ENCODE measurements at places on chromosomes 1 and 21.

GRCh38 chr1:147634645-147635044 is 35.7 kb downstream of the ACP6 start:
- no peak for DNase-seq

DNA sequence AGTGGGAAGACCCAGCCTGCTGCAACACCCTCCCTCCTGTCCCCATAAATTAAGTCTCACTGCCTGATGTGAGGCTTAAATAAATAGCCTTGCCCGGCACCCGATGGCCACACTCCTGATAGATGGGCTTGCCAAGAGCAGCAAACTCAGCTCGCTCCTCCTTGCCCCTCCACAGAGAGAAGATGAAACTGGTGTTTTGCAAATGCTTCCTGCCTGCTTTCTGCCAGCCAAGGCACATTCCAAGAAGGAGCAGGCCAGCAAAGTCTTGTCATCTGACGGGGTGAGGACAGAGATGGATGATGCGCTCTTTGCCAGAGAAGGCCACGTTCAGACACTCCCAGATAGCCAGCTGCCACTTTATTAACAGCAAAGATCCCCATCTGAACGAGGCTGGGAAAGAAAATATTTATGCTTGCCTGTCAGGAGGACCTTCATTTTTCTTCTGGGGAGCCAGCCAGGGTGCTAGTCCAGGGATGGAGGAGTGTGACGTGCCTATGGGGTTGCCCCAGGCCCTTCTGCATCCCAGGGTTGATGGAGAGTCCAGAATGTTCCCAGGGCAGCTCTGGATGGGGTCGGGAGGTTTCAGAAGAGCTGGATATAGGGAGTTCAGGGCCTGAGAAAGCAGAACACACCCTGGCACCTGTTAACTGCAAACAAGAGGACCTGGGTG is 265.4 kb downstream of the FOXD2 start:
- DNase-seq: no peak

DNA sequence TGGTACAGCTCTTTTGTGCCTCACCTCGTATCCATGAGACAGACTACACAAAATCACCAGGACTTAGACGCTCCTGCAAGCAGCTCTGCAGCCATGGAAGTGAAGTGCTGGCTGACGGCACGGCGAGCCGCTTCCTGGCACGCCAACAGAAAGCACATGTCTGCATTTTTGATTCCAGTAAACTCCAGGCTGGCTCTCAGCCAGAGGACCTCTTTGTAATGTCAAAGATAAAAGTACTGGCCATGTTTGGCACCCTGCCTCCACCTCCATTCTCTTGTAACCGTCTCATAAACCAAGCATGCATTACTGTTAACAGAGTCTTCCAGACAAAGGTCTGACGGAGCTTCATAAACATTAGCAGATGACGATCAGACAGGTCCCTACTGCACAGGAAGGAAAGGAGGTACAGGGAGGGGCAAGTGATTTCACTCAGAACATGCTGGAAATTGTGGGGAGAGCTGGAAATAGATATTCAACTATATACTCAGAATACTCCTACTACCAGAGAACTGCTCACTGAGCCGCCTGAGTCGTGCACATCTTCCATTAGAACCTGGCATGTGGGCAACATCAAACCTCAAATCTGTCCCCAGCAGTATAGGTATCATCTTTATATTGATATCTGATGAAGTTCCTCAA is 632.0 kb downstream of the SMYD3 start:
- DNase-seq: peak; percentile 99

DNA sequence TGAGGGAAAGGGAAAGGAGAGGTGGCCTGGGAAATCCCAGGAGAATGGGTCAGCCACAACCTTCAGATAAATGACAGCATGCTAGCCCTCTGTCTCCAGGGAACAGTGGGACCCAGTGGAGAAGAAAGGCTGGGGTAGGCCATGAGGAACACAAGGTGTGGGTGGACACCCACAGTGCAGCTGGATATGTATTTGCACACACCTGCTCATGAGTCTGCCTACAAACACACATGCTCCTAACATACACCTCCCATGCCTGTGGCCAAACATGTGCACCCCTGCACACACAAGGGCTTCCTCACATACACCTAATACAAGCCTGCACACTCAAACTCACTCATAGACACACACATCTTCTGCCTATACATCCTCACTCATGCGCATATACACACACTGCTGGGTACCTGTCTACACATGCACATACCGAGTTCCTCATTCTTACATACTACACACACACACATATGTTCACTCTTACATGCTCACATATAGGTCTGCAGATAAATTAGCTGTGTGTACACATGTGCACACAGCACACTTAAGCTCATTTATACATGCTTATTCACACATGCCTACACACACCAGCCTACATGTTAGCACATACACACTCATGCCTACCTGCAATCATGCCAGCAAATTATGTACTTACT is 3.6 kb downstream of the C1orf216 start:
- no peak for DNase-seq

DNA sequence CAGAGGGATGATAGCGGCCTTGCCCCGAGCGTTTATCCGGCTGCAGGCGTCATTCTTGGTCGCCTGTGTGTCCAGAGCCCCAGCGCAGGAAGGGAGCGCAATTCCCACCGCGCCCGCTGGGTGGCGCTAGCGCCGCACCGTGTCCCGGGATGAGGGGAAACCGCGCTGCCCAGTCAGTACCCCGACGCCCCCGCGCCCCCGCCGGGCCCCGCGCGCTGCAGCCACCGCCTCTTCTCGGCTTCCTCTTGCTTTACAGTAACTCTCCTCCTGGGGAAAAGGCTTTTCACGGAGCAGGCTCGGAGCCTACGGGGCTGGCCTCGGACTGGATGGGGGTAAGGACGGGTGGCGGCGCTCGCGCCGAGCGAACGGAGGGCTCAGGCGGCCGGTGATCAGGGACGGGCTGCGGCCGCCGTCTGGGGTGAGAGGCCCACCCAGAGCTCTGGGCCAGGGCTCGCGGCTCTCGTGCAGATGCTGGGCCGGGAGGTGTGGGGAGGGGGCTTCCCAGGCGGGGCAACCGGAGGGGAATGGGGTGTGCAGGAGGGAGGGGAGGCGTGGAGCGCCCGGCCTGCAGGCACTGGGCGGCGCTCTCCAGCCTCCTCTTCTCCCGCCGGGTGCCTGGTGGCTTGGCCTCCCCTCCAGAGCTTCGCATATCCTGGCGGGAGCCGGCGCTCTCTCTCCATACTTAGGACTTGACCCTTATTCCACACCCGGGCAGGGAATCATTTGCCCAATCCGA is 29.8 kb downstream of the TEX35 start:
- DNase-seq: peak; percentile 75

- no peak for DNase-seq
Measured at GRCh38 chr1:168672278-168672677, 56.7 kb downstream of the DPT start.

DNA sequence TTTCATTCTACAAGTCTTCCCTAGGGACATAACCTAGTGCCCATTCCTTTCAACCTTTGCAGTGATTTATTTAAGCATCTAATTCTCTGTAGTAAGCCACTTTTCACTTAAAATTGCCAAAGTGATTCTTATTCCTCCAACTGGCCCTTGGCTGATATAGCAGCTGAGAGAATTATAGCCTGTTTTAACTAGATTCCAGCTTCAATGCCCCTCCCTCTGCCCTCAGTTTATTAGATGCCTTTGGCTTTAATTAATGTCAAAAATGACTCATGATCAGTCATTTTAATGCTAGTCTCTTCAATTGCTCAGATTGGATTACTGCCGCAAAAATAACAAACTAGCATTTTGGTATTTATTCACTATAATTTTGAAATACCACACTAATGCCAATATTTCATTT is 145.4 kb upstream of the KCTD3 start:
- no peak for DNase-seq

GRCh38 chr1:180691322-180691913 is 59.6 kb downstream of the XPR1 start:
- no peak for DNase-seq

DNA sequence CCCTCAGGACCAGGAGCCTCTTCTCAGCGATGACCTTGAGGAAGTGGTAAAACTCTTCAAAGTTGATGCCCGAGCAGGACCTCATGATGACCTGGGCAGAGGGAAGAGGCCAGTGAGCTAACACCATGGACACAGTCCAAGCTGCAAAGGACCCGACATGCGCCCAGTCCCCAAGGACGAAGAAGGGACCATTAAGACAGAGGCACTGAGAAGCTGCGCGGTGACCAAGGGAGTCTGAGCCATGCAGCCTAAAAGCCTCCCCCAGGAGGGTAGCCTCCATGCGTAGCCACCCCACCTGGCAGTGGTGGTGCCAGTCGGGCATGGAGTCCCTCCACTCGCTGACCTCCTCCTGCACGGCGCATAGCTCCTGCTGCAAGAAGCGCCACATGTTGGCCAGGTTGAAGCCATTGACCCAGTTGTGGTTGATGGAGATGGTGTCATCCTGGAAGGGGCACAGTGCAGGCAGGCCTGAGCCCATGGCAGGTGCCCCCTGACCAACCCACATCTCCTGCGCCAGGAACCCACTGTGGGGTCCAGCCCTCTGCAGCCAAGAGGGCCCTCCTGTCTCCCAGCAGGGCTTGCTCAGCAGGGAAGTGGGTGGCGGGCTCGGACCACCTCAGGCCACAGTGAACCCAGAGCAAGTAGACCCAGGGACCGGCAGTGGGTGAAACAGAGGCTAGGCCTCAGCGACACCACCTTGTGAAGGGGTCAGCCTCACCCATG is 2.4 kb downstream of the JMJD4 start:
- no peak for DNase-seq

DNA sequence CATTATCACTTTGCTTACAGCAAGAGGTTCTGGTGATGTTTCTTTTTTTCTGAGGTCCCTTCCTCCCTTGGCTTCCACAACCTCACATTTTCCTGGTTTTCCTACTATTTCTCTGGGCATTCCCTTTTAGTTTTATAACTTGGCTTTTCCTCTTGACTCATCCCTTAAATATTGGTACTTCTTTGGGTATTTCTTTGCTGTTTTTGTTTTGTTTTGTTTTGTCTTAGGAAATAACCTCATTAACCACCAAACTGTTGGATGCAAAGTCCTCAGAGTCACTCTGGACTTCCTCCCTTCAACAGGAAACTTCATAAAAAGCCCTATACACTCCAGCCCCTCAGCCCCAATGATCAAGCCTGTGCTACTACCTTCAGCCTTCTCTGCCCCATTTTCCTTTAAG is 211.1 kb downstream of the DUSP10 start:
- no peak for DNase-seq

DNA sequence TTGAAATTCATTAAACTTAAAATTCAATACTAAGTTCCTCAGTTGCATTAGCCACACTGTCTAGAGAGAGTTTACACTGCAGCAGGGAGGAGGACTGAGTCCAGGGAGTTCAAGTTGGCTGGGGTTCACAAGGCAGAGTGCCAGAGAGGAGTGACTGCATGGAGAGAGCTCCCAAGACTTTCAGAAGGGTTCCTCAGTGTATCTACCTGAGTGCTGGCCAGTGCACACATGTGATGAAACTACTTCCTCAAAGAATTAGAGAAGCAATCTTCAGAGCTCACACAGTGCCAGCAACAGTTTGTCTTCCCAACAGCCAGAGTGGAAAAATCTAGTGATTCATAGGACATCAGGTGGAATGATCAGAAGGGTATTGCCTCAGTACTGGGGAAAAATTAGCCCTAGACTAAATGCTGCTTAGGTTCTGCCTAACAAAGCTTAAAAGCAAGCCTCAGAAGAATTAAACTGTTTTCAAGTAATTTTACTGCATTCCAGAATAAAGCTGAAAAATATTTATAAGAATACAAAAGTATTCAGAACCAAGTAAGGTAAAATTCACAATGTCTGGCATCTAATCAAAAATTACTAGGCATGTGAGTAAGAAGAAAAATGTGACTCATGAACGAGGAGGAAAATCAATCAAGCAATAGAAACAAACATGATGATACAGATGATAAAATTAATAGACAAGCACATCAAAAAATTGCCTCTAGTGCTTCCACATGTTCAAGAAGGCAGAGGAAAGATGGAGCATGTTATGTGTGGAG is 10.4 kb upstream of the WNT3A start:
- DNase-seq: no peak

DNA sequence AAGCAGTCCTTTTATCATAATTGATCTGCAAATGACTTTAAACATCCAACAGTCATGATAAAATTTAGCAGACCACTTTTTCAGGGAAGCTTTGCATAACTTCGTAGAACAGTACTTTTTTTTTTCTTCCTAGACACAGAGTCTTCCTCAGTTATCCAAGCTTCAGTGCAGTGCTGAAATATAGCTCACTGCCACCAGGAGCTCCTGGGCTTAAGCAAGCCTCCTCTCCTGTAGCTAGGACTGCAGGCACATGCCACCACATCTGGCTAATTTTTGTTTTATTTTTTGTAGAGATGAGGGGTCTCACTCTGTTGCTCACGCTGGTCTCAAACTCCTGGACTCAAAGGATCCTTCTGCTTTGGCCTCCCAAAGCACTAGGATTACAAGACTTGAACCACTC is 3.8 kb downstream of the F13B start:
- DNase-seq: no peak

DNA sequence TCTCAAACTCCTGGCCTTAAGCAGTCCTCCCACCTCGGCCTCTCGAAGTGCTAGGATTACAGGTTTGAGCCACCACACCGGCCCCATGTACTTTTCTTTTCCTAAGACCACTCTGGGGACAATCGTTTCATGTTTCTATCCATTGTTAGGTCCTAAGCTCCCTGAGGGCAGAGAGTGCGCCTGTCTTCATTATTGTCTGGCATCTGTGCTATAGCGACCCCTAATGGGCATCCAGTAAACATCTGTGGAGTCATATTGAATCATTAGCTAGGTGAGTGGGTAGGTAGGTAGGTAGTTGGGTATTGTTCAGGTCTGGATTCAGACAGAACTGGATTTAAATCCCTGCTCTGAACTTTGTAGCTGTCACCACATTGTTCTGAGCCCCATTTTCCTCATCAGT is 66.1 kb downstream of the TMEM53 start:
- no peak for DNase-seq

- DNase-seq: no peak
Measured at GRCh38 chr1:2210786-2211185, 16.2 kb upstream of the FAAP20 start.

GRCh38 chr1:189269011-189269410 is 1208.7 kb downstream of the BRINP3 start:
- peak; percentile 5 for DNase-seq

All from RPMI7951 (cell line).